ENCODE measurements at places on chromosomes 11 and 22.

DNA sequence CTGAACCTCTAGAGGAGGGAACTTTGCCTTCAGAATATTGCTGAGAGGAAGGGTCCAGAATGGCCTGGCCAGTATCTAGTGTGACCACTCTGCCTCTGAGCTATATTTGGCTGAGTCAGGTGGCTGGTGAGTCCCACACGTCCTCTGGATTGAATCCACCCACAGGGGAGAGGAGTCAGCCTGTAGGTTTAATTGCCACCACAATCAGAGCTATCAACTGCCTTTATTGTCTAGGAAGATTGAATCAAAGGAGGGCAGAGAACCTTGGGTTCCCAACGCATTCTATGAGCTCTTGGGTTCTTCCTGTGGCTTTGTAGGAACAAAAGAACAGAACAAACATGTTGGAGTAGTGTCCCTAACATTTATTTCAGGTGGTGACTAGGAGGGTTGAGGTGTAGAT lies 67.7 kb downstream of the ST3GAL4 start:
- no peak for DNase-seq

- DNase-seq, result no peak
These were observed 2.8 kb upstream of the NARS2 start for GRCh38 chr11:78577495-78577894.

DNA sequence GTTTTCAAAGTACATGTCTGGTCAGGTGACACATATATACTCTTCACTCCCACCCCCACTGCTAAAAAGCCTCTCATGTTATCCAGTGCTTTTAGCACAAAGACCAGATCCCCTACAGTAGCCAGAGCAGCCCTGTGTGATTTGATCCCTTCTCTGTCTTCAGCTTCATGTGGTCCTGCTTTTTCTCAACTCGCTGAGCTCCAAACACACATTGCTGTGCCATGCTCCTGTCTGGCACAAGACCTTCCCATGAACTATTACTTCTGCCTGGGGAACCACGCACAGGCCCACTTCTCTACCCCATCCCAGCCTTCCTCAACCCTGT lies 127.1 kb downstream of the RASSF10 start:
- no peak for DNase-seq

DNA sequence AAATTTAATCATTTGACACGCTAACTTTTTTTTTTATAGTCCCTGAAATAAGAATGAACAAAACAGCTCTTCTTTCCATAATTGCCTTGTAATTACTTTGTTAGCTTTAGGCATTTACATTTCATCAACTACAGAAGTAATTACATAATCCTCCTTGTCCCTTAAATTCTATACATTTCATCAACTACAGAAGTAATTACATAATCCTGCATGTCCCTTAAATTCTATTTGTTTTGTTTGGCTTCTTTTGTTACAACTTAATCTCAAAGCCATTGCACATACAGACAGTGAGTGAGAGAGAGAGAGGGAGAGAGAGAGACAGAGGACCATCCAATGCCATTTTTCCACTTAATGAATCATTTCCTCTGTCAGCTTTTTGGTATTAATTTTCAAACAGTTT lies 873.2 kb downstream of the METTL15 start:
- no peak for DNase-seq

DNA sequence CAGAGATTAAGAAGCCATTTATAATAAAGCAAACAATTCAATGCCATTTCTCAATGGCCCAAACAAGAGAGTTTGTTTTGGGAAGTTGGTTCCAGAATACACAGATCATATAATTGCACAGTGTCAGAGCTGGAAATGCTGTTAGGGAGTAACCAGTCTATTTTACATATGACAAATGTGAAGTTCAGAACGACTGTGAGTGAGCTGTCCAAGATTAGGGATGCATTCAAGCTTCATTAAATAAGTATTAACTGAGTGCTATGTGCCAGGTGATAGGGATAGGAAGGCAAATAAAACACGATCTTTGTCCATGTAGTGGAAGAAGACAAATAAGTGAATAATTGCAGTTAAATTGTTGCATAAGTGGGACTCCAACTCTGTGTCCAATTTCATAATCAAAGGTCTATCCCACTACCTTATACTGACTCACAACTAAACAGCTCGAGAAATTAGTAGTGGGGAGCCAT lies 33.1 kb upstream of the PICALM start:
- DNase-seq, result no peak

DNA sequence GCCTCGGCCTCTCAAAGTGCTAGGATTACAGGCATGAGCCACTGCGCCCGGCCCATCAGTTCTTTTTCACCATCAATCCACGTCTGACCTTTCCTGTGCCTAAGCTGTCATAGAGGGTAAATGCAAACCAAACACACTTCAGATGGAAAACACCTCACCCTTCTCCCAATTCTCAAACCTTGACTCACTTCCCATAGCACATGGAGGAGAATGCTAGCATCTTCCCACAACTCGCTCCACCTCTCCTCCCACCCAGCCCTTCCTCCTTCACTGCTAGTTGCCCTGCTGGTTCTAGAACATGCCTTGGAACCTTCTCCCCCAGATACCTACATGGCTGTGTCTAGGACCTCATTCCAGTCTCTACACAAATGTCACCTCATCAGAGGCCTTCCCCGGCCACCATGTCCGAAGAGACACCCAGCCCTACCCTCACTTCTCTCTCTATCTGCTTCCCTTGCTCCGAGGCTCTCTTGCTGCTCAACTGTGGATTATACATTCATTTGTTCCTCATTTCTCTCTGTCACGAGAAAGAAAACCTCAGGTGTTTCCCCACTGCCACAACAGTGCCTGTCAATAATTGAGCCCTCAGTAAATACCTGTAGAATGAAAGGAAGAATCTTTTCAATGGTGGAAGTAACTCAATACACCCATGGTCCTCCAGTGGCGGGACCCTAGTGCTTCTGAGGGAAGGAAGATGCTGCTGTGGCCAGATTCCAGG lies 21.3 kb upstream of the NCF4 start:
- DNase-seq, result no peak

DNA sequence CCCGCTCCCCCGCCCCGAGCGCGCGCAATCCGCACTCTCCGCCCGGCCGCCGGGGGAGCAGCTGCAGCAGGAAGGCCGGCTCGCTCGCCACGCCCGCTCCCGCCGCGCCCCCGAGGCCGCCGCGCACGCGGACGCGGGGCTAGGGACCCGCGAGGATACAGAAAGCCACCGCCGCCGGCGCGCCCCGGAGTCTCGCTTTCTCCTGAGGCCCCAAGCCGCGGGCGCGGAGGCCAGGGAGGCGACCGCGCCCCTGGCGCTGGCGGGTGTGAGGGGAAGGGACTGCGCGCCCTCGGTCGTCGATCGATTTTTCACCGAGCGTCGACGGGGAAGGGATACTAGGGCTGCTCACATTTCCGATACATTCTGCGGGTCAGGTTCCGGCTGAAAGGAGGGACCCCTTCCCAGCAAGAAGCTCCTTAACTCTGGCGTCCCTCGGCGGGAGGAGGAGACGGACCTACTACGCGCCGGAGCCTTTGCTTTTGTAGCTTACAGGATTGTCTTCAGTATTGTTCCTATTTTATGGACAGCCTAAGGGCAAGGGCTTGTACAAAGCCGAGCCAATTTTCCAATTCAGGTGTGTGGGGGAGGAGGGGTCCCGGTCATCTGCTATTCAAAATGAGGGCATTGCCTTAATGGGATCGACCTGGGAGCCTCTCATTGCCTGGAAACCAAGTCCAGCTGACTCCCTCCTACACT lies 416 bp upstream of the GAB2 start:
- peak; percentile 4 for DNase-seq

GRCh38 chr22:43996170-43996980 lies 27.7 kb upstream of the PARVB start:
- DNase-seq, result no peak

- DNase-seq, result no peak
These were observed 680.5 kb upstream of the API5 start for GRCh38 chr11:42631220-42631843.

DNA sequence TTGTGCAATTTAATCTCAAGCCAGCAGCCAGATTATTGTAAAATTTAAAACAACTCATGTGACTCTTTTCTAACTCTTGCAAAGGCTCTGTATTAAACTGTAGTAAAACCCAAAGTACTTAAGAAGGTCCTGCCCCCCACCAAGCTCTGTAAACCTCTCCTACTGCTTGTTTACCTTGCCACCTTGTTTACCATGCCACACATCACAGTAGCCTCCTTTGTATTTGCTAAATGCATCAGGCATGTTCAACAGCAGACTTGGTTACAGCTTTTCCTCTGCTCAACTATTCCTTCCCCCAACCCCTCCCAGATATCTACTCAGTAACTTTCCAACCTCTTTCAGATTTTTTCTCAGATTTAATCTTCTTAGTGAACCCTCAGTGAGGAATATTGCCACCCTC lies 861.6 kb downstream of the METTL15 start:
- no peak for DNase-seq

DNA sequence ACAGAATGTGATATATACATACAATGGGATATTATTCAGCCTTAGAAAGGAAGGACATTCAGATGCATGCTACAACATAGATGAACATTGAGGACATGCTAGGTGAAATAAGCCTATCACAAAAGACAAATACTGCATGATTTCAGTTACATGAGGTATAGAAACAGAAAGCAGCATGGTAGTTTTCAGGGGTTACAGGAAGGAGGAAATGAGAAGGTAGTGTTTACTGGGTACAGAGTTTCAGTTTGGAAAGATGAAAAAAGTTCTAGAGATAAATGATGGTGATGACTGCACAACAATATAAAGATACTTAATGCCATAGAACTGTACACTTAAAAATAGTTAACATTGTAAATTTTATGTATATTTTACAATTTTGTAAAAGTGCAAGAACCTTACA lies 266.7 kb upstream of the C11orf87 start:
- no peak for DNase-seq

DNA sequence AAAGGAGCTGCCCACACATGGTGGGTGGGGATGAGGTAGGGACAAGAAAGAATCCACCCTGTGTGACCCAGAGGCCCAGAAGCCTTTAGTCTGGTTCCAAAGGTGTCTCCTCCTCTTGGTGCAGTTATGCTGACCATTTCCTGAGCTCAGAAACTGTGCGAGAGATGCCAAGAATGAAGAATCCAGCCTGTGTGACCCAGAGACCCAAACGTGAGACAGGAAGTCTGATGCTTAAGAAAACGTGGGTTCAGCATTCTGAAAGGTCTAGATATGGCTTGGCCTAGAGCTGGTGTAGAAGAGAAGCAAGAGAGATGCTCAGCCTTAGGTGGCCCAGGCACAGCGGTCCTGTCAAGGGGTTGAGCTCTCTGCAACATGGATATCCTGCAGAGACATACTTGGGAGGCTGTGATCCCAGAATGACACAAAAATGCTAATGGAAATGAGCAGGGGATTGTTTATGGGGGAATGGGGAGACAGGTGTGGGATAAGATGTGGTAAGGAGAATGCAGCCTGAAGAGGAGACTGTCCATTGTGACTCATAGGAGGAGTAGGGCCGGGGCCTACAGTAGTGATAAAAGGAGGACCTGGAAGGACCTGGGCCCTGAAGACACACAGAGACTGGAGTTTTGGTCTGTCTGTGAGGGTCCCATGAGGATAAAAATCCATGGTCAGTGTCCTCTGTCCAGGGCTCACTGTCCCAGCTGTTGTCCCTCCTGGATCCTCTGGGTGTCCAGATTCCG lies 79.0 kb downstream of the ZNF280B start:
- no peak for DNase-seq

GRCh38 chr11:64908766-64909165 lies 8.2 kb downstream of the ATG2A start:
- DNase-seq, result no peak

DNA sequence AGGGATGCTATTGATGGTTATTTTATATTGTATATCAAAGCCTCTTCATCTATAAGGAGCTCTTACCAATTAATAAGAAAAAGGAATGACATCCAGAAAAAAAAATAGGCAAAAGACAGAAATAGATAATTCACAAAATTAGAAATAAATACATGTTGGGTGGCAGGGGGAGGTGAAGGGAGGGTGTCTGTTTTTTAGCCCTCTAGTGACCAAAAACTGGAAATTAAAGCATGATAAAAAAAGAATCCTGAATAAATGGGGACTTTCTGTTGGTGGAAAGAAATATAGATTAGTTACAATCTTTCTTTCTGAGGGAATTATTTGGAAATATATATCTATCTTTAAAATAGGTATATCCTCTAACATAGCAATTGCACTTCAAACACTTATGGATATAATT lies 42.0 kb upstream of the TTC36 start:
- DNase-seq, result no peak

DNA sequence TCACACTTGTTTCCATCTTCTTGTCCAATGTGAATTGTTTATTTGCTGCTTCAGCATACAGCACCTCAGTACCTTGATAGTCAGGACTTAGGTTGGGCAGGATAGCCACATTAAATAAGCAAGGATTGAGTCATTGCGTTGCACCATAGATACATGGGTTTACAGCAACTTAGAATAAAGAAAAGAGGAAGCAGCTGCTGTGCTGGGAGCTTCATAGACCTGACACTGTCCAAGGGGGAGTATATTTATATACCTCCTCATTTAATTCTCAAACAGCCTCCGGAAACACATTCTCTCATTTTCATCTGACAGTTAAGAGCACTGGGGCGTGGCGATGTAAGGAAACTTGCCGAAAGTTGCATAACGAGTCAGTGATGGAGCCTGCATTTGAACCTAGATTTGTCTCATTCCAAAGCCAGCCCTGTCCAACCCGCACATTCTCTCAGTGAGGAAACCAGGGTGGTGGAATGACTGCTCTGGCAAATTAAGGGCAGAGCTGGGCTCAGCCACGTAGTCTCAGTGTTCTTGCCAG lies 42.2 kb downstream of the UBASH3B start:
- no peak for DNase-seq

- DNase-seq, result peak; percentile 85
These were observed at the start of the genes CPSF7 and SDHAF2 for GRCh38 chr11:61429691-61430582. Gene CPSF7, minus strand, starts transcription at chr11:61429975. Its CDS starts 740 bp downstream, at chr11:61429235. Gene SDHAF2, plus strand, starts transcription at chr11:61430124. Its CDS starts 23 bp downstream, at chr11:61430147.

GRCh38 chr11:20342347-20343141 lies 21.0 kb upstream of the HTATIP2 start:
- DNase-seq, result no peak

DNA sequence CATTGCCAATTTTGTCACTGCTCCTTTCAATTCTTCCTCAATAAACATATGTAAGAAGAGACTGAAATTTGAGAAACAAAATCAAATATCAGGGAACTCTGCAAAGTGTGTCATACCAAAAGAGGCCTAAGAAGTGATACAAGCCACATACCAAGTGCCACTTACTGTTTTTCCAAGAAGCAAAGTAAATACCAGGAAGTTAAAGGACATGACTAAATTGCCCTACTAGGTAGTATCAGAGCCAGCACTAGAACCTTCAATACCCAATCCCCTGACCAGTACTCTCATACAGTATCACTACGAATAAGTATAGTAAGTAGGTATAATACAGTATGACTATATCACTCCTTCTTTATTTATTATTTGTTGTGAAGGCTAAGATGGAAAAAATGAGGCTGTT lies 13.6 kb downstream of the MAML2 start:
- DNase-seq, result no peak

- DNase-seq, result no peak
These were observed 10.0 kb downstream of the SHANK2 start for GRCh38 chr11:71242391-71242790.

DNA sequence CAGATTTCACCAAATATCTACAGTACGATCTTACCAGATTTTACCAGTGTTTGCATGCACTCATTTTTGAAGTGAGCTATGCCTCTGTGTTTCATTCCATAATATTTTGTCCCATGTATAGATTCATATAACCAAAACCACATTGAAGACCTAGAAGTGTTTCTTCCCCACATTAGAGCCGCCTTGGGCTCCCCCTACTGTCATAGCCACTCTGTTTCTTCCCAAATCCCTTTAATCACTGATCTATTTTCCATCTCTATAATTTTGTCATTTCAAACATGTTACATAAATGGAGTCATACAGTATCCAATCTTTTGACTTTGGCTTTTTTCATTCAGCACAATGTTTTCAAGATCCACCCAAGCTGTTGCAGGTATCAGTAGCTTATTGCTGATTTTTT lies 12.7 kb downstream of the MRGPRX3 start:
- no peak for DNase-seq

All from GOT3 (cell line).